ENCODE measurements at places on chromosomes 12 and 14. TPM values are rescaled to one million over a fixed set of nuclear protein-coding genes. Genes with fewer than 3 reads are reported as not detected.

DPF3 gene
- 3.1 TPM for total RNA-seq

SCARB1 gene
- 16.4 TPM for total RNA-seq

ACOT4 gene
- 1.00 TPM for total RNA-seq

GPR132 gene
- 0.25 TPM for total RNA-seq

TAS2R31 gene
- total RNA-seq, result 8.2 TPM

Data from uterine smooth muscle cell (primary cell).